H54 (cell line): ENCODE measurements at places on chromosomes 11 and 22.
A peak's percentile ranks its signal among the peaks of the same experiment; 100 is the strongest.

GRCh38 chr22:26660961-26661578, 3.7 kb downstream of the MIAT start:
- DNase-seq: no peak

- peak; percentile 23 for DNase-seq
Observed at GRCh38 chr11:111557425-111558111, 17.0 kb downstream of the LAYN start.

- no peak for DNase-seq
Observed at GRCh38 chr22:39984746-39985145, 10.0 kb upstream of the FAM83F start.

GRCh38 chr11:74641289-74641688, 48.9 kb downstream of the POLD3 start:
- DNase-seq: no peak

GRCh38 chr22:36753120-36753802, 22.7 kb downstream of the IFT27 start:
- DNase-seq: no peak

DNA sequence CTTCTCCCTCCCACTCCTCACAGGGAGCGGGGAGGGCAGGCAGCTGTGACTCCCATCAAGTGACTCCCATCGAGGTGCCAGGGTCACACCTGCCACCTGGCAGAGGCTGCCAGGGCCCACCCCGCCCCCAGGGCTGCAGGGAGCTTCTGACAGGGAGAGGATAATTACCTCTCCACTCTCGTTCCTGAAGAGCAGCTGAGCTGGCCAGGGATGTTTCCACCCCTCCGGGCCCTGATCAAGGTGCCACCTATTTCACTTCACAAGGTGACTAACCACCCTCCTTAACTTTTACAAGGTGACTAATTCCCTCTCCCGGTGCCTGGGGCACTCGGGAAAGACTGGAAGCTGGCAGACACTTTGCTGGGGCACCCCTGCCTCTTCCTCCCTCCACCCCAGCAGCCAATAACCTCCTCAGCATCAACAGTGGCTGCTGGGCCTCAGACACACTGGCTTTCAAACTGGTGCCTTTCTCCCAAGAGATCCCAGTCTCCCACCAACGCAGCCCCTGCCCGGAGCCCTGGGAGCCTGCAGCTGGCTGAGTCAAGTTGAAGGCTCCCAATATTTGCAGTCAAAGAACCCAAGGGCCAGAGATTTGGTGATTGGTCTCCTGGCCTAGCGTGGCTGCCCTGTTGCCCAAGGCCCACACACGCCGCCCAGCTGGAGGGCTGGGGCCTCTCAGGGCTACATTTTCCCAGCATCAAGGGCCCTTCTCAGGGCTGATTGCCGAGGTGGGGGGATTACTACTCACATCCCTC, 22.0 kb upstream of the MYRF start:
- DNase-seq: peak; percentile 67

GRCh38 chr11:122405547-122406341, 249.8 kb upstream of the UBASH3B start:
- DNase-seq: no peak

DNA sequence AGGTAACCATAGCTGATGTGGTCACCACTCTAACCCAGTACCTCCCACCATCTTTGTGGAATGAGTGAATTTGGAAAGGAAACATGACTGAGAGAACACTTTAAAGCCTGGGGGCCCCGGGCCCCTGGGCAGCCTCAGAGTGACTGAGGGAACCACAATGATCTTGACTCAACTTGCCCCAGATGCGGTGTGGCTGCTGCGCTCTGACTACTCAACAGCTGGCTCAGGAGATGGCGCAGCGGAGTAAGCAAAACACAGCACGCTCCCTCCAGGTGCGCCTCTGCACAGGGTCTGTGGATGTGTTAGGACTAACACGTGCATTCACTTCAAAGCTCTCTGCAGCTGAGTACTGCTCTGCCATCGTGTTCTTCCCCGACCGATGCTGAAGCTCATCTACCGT, 5.9 kb downstream of the RNF215 start:
- no peak for DNase-seq
